ENCODE measurements at places on chromosomes 1 and 21.

GRCh38 chr21:45592626-45593134, 50.4 kb upstream of the SLC19A1 start:
- DNase-seq, result no peak

DNA sequence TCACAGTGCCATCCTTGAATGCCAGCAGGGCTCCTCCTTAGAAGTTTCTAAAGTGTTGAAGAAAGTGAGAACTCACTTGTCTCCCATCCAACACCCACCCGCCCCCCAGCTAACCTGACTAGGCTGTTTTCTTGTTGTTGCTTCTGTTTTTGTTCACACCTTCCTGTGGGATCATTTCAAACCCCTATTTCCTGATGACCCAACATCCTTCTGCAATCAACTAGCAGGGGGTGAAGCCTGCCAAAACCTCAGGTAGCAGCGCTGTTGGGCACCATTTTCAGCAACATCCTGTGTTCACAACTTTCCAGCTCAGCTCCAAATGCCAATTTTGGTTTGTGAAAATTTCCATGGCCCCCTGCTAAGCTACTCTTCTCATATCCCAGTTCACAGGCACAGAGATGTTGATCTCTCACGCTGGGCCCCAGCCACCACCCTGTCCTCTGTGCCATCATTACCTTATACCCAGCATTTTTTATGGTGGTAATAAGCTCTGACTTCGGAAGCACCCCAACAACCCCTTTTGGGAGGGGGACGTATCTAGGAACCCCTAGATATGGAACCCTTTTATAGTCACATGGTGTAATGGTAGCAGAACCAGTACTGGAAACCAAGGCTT, 41.4 kb downstream of the CDC7 start:
- no peak for DNase-seq

GRCh38 chr1:3515774-3516480, 61.5 kb downstream of the ARHGEF16 start:
- no peak for DNase-seq

DNA sequence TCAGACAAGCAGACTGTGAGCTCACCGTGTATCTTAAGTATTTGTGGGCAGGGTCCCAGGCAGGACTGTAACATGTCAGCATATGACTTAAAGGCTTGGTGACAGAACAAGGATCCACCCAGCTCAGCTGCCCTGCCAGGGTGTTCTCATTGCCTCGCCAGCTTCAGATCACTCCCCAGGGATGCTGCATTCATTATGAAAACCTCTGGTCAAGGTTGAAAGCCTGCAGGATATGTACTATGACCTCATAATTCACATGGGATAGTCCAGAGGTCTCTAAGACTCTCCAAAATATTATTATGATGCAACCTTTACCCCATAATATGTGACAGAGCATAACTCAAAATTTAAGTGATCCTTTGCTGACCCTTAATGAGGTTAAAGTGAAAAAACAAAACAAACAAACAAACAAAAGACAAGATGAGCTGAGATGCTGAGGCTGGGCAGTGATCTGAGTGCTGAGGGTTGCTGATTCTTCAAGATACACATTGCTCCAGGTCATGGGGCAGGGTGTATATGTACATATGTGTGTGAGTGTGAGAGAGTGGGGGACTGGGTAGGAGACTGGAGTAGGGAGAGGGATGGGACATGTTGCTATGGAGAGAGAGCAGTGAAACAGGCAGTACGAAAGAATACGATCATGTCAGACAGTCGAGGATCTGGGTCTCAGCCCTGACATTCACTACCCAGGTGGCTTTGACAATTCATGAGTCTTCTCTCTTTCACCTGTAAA, 98.8 kb upstream of the DUSP10 start:
- no peak for DNase-seq

Measured in body of pancreas (tissue), 4 donors.